ENCODE measurements at places on chromosomes 12 and 14.
A peak's percentile ranks its signal among the peaks of the same experiment; 100 is the strongest.

GRCh38 chr14:95222151-95222631 is 64.9 kb upstream of the DICER1 start:
- no peak for DNase-seq

DNA sequence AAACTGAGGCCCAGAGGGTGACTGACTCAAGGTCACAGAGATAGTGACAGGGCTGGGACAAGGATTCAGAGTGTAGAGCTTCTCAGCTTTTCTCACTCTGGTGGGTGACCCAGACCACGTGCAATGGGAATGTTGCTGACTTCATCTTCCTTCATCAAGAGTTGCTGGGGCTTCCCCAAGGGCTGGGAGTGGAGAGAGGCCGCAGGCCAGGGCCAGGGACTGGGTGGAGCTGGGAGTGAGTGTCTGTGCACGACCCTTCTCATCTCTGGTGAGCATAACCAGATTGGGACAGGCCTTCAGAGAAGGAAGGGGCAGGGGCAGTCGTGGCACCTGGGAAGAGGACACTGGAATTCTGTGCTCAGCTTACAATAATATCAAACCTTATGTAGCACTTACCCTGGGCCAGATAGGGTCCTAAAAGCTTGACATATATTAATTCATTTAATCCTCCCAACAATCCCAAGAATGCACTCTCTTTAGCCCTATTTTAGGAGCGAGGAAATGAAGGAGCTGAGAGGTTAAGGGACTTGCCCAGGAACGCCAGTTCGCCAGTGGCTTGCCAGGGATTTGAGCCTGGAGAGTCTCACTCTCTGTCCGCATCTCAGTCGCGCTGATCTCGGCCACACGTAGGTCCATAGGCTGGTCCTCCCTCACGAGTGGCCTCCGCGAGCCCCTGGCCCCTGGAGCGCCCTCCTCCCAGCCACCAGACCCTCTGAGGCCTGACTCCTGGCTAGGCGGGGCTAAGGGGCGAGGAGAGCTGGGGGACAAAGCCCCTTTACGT is 15.8 kb downstream of the KRT18 start:
- no peak for DNase-seq

DNA sequence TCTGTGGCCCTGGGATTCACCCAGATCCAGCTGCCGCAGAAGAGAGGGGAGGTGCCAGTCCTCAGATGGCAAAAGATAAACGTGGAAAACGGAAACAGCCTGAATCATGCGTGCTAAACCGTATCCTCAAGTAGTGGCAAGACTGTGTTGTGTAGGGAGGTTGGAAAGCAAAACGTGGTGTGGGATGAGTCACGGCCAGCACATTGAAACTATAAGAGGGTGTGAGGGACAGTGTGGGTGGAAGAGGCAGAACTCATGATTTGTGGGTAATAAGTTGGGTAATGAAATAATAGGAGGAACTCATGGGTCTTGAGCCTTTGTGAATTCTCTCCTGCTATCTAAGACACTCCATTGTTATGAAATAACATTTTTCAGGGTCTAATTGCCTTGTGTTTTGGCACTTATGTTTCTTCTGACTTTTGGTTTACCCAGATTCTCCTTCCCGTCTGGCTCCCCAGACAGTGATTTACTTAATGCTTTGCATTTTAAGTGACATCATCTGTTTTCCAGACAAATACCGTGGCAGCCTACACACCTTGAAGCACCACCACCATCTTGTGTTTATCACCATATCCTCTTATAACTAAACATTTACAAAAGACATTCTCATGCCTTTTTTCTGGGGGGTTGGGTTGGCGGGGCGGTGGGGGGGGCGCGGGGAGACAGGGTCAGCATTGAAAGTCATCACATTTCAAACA is 62.3 kb upstream of the PTCSC3 start:
- DNase-seq, result peak; percentile 88

GRCh38 chr14:57533214-57533613 is 39.6 kb upstream of the CCDC198 start:
- DNase-seq, result no peak

DNA sequence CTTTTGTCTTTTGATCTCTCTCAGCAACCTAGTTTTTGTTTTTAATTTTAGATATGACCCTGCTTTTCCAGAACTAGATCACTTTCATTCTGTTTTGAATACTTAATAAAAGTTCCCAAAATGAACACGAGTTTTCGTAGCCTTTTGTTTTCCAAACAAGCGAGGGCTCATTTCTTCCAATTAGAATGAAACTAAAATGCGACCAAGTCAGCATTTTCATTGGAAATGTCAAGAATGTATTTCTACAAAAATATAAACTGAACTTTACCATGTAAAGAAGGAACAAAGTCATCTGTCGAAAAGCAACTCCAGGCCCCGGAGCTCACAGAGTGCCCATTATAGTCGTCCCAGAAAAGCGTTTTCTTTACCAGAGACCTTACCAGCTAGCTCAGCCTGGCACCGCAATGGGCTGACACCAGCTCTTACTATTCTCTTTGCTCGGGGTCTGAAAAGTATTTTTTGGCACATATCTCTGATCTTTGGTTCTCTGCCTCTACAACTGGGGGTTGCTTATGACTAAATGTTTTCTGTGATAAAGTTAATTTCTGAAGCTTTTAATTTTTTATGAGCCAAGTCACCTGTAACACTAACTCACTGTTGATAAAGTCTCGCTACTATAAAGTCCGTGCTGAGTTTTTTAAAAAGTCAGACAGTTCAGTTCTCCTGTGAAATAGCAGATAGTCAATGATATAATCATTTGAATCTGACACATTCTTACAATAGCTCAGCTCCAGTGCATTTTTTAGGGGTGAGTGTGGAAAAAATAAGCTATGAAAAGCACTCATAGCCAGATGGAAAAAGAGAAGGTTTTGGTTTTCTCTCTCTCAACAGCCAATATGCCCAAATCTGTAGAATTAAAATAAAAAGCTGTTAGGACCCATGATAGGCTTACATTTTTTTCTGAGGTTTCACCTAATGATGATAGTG is 43.4 kb downstream of the SAMD4A start:
- no peak for DNase-seq

DNA sequence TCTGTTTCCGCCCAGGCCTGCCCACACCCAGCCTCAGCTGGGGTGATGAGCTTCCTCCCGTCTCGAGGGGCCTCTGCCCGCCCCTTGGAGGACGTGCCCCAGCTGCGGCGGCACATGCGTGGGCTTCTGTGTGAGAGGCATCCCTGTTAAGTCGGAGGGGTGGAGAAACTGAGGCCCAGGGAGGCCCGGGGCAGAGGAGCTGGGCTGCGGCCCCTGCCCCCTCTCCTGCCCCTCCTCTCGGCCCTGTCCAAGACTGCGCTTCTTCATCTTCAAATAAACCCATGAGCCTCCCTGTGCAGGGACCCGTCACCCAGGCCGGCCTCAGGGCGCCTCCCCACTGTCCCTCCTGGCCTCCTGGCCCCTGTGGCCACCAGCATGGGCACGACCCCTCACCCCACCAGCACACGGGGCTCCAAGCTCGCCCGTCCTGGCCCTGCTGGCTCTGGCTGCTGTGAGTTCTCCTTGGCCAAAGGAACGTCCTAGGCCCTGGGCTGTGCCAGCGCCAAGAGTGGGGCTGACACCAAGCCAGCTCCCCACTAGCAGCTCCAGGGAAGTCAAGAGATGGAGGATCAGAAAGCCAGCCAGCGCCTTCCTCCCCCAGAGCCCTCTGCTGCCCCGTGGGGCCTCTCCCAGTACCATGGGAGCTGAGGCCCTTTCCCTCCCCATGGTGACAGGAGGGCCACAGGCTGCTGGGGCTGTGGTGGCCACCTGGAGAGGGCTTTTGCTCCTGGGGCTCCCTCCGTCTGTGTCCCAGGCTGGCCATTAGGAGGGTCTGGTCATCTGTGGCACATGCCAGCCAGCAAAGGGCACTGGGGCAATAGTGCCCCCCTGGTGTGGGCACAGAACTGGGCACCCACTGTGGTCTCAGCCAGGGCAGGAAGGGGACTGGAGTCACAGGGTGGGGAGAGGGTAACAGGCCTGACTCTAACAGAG is 180.4 kb downstream of the KIF26A start:
- no peak for DNase-seq

DNA sequence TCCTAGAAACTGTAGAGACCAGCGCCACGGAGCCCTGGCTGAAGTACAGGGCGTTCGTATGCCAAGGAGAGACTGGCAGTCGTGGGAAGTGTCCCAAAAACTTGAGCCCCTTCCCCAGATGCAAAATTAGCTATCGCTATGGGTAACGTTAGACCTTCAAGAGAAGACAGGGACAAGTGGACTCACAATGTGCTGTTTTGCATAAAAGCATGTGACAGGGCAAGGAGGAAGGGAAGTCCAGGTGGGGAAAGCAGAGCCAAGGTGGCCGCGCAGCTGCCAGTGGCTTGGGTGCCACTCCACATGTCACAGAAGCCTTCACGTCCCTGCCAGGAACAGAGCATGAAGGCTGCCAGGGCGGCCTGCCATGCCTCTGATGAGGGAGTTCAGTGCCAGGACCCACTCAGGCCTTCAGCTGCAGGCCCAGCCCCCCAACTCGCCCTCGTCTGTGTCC is 61.2 kb upstream of the DYNC1H1 start:
- DNase-seq, result no peak

GRCh38 chr14:100422556-100423316 is 99.6 kb downstream of the SLC25A47 start:
- no peak for DNase-seq

DNA sequence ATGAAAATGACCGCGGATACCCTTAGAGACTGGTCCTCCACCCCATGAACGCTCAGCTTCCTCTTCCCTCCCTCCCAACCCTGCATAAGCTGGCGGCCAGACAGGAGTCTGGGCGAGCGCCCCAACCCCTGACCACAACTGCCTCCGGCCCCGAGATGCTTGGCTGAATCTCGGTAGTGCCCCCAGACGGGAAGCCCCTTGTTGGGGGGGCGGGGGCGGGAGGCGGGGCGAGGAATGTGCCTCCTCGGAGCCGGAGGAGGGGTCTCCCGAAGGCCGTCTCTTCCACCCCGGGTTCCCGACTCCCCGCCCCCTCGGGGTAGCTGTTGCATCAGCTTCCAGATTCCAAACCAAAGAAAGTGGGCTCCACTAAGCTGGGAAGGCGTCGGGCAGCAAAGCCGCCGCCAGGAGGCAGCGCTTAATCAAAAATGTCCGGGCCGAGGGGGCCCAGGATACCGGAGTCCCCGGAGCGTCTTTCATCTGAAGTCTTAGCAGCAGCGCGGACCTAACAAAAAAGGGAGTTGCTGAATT is 7.1 kb upstream of the MRPL52 start:
- peak; percentile 76 for DNase-seq

- DNase-seq, result no peak
Observed at GRCh38 chr14:91158091-91158790, 44.4 kb downstream of the DGLUCY start.

DNA sequence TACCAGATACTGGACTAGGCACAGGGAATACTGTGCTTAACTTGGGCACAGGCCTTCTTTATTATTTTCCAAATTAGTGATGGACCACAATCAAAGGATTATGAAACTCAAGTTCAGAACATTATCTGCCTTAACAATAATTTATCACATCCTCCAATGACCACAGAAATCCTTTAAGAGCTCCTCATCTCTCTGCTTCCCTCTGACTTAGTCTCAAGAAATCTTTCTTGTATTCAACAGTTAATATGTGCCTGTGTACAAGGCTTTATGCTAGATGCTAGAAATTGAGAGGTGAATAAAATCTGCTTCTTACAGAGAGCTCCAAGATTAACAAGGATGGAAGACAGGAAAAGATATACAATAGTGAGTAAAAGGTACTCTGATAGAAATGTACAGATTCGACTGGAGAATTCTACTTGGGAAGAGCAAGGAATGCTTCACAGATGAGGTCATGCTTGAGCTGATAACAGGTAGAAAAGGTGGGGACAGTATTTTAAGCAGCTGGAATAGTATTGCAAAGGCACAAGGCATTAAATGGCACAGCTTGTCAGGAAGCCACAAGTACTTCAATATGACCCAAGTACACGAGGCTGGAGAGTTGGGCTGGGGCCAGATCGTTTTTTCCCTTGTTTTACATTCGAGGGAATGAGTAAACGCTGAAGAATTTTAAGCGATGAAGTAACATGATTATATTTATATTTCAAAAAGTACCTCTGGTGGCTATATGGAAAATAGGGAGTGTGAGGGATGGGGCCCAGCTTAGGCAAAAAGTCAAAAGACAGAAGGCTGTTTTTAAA is 55.1 kb upstream of the ARID2 start:
- no peak for DNase-seq

GRCh38 chr12:64946132-64946829 is 121.8 kb downstream of the TBC1D30 start:
- no peak for DNase-seq

DNA sequence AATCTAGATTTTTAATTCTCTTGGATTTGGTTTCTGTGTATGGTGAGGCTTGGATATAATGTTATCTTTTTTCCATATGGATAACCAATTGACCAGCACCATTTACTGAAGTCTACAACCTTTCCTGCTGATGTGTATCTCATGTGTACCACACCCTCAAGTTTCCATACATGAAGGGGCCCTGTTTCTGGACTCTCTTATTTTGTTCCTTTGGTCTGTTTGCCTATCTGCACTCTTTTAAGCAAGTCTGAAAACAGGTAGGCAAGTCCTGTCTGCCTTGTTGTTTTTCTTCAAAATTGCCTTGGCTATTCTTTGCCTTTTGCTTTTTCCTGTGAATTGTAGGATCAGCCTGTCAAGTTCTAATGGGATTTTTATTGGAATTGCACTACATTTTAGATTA is 44.6 kb downstream of the MAX start:
- no peak for DNase-seq

DNA sequence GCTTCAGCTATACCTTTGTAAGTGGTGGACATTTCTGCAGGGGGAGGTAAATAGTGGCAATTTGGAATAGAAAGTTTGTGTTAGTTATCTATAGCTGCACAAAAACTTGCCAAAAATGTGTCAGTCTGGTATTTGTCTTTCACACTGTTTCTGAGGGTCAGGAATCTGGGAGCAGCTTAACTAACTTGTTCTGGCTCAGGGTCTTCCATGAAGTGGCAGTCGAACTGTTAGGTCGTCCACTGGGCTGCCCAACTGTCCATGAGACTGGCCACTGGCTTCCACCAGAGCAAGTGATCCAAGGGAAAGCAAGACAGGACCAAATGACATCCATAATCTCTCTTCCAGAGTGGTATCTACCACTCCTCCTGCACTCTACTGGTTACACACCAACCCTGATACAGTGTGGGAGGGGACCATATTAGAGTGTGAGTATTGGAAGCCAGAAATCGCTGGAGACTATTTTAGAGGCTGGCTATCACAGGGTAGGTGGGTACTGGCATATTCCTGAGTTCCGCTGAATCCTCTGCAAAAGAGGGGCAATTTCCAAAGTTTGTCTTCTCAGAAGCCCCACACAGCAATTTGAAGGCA is 60.9 kb downstream of the DYRK2 start:
- no peak for DNase-seq

GRCh38 chr14:69137843-69138535 is 14.9 kb downstream of the DCAF5 start:
- DNase-seq, result peak; percentile 29

DNA sequence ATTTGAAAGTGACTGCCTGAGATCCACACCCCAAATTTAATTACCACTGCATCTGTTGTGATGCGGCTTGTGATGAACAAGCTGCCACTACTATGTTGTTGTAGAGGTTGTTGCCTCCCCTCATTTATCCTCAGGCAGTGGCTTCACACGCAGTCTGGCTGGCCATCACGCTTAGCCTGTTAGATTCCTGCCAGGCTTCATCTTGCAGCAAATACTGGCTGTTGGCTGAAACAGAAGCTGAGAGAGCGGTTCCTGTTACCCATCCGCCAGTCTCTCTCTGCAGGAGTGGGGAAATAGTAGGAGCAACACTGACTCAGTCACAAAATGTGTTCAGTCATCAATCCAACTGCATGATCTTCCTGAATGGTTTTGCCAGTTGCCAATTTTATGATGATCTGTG is 934.4 kb downstream of the FLRT2 start:
- no peak for DNase-seq

- no peak for DNase-seq
Observed at GRCh38 chr12:19970821-19971220, 397.5 kb upstream of the PDE3A start.

- no peak for DNase-seq
Observed at GRCh38 chr12:103028881-103029639, 71.6 kb downstream of the ASCL1 start.
